ENCODE measurements at places on chromosomes 5 and 9.

GRCh38 chr5:14399054-14399692, 182.4 kb upstream of the OTULINL start:
- DNase-seq, result peak; percentile 64

DNA sequence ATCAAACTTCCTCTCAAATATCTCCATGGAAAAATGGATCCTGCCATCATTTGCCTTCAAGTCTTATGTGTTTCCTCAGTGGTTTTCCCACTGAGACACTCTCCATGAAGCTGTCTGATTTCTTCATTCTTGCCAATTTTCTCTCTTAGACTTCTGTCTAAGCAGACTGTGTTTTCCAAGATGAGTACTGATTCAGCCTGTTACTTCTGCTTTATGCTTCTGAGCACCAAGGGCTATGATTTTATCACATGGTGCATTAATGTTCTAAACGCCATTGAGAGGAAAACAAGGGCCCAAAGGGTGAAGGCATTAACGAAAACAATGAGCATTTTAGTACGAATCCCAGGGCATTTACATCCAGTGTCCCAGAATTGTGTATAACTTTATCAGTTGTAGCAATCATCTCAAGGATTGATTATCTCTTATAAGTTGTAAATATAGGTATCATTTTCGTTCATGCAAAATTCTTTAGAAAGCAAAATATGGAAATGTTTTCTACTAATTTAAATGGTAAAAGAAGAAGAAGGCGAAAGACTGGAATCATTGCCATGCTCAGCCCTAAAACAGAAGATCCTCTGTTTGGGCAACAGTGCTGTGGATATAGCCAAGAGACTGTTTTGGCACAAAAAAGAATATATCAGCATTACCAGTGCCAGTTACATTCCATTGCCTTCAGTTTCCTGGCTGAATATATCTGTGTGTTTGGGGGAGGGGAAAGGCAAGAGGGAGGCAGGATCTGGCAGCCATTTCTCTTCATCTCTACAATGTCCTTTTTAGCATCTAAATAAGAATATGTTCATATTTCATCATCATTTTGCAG, 537.6 kb downstream of the ANXA1 start:
- no peak for DNase-seq

DNA sequence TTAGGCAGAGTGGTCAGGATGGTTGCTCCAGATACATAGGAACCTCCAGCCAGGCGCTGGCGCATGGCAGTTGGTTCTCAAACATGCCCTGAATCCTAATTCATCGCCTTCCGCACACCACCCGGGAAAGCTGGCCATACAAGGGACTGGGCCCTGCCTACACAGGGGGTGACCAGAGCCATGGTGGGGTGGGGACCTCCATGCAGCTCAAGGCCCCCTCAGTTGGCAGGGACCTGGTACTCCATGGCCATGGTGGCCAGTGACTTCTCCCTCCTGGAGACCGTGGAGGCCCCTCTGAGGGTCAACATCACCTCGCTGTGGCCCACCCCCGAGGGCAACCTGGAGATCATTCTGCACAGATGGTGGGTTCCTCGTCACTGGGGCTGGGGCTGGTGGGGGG, 26.8 kb downstream of the PAEP start:
- no peak for DNase-seq

DNA sequence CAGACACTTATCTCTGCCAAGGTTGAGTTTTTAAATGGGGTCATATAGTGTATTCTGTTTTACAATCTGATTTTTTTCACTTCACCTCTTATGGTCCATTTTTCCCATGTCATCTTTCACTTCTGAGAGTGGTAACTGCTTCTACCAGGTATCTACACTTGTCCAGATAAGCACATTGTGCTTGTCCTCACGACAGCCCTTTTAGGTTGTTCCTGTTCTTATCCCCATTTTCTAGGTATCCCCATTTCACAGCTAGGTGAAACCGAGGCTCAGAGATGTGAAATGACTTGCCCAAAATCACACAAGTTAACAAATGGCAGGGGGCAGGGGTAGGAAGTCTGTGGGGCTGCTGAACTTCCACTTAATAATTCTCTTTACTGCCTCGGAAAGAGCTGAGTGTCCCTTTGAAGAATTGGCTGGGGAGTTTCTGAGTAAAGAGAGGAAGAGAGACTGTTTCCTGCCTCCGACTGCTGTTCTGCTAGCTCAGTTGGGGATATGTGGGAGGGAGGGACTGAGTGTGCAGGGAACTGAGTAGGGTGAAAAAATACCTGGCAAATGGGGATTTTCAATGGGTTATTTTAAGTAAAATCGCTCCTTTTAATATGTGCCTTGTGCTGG, 255.4 kb downstream of the GRIA1 start:
- no peak for DNase-seq

GRCh38 chr9:124132671-124133147, 121.1 kb downstream of the LHX2 start:
- DNase-seq, result no peak

- DNase-seq, result no peak
Observed at GRCh38 chr5:137441476-137441875, 57.6 kb downstream of the SPOCK1 start.

- no peak for DNase-seq
Observed at GRCh38 chr9:715300-715699, 126.2 kb upstream of the DMRT1 start.

GRCh38 chr9:96688745-96689464, 33.8 kb upstream of the PRXL2C start:
- DNase-seq, result no peak
